ENCODE measurements at places on chromosomes 2 and 18. TPM values are rescaled to one million over a fixed set of nuclear protein-coding genes. Genes with fewer than 3 reads are reported as not detected.

DNA sequence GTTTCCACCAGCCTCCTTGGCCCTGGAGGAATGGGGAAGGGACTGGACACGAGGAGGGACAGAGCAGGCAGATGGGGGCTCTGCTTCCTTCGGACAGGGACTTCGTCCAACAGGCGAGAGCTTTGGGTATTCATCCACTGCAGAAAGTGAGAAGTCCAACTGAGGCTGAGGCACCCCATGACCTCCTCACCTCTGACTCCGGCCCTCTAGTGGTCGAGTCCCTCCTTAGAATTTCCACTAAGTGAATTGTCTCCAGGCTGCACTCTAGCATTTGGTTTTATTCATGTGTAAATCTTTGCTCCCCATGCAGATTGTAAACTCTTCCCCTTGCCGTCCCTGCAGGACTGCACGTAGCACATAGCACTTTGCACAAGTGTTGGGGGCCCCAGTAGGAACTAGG, 75.6 kb downstream of the TMEM247 start:
- no peaks in the 10 kb centered on the region for H3K36me3 ChIP-seq
- no peaks in the 10 kb centered on the region for H3K4me1 ChIP-seq
- H3K27ac ChIP-seq, result no peak overlapping the region
- no peak for DNase-seq
- no peaks in the 10 kb centered on the region for H3K27me3 ChIP-seq
- no peak overlapping the region for H3K4me3 ChIP-seq

The RTP5 gene
- total RNA-seq, result not detected

The SCN1A gene
- not detected for total RNA-seq

GRCh38 chr2:18630941-18631340, 41.6 kb upstream of the NT5C1B start:
- no peaks in the 10 kb centered on the region for H3K36me3 ChIP-seq
- no peaks in the 10 kb centered on the region for H3K4me1 ChIP-seq
- DNase-seq, result no peak

GRCh38 chr18:35971661-35972196, 750 bp upstream of the RMP24 start:
- peaks cover 25% of the 10 kb centered on the region for H3K36me3 ChIP-seq
- H3K4me1 ChIP-seq, result peaks cover 11% of the 10 kb centered on the region
- H3K27ac ChIP-seq, result peak overlapping the region; percentile 89
- peak overlapping the region; percentile 93 for H3K4me3 ChIP-seq

The PLCL1 gene
- total RNA-seq, result not detected

- no peak for DNase-seq
- H3K27me3 ChIP-seq, result no peaks in the 10 kb centered on the region
- no peaks in the 10 kb centered on the region for H3K4me1 ChIP-seq
- no peak overlapping the region for H3K27ac ChIP-seq
- H3K4me3 ChIP-seq, result no peak overlapping the region
- no peaks in the 10 kb centered on the region for H3K36me3 ChIP-seq
These were observed 488.7 kb downstream of the DCDC2C start for GRCh38 chr2:4192119-4192518.

The ACVR1 gene
- 27.6 TPM for total RNA-seq

DNA sequence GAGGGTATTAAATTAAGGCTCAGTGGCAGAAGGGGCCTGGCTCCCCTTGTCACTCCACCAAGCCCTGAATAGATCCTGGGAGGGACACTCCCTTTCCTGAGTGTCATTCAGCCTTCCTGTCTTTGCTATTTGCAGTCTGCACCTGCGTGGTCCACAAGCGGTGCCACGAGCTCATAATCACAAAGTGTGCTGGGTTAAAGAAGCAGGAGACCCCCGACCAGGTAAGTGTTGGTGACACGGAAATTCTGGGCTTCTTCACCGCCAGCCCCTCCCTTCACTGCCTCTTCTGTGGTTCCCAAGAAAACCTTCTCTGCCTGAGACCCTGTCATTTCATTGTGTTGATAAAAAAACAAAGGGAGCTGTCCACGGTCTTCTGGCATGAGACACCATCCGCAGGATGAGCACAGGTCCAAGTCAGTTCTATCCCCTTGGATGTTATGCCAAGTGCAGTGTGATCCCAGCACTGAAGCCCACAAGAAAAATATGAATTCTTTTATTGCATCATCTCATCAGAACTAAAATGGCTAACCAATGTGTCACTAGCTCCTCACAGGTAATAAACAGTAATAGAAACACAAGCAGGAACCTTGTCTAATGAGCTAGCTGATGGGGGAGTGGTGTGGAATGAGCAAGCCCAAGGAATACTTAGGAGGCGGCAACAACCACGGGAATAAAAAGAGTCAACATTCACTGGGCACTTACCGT, 316.9 kb upstream of the EPAS1 start:
- H3K36me3 ChIP-seq, result no peaks in the 10 kb centered on the region
- no peaks in the 10 kb centered on the region for H3K27me3 ChIP-seq
- no peaks in the 10 kb centered on the region for H3K4me1 ChIP-seq
- DNase-seq, result no peak
- no peak overlapping the region for H3K4me3 ChIP-seq

GRCh38 chr2:241080405-241081189, 21.5 kb downstream of the MTERF4 start:
- no peaks in the 10 kb centered on the region for H3K4me1 ChIP-seq
- H3K36me3 ChIP-seq, result no peaks in the 10 kb centered on the region
- no peaks in the 10 kb centered on the region for H3K27me3 ChIP-seq
- H3K4me3 ChIP-seq, result no peak overlapping the region
- DNase-seq, result no peak
- no peak overlapping the region for H3K27ac ChIP-seq

- DNase-seq, result no peak
- no peaks in the 10 kb centered on the region for H3K27me3 ChIP-seq
- peak overlapping the region; percentile 59 for H3K27ac ChIP-seq
- H3K4me1 ChIP-seq, result peaks cover 50% of the 10 kb centered on the region
These were observed 151.2 kb downstream of the FMNL2 start for GRCh38 chr2:152485954-152486736.

- no peak overlapping the region for H3K4me3 ChIP-seq
- H3K27ac ChIP-seq, result no peak overlapping the region
- peak; percentile 25 for DNase-seq
These were observed 945.0 kb upstream of the CRIM1 start for GRCh38 chr2:35410431-35411061.

- H3K27ac ChIP-seq, result no peak overlapping the region
- H3K4me3 ChIP-seq, result no peak overlapping the region
- no peaks in the 10 kb centered on the region for H3K36me3 ChIP-seq
- H3K4me1 ChIP-seq, result peaks cover 9% of the 10 kb centered on the region
- no peaks in the 10 kb centered on the region for H3K27me3 ChIP-seq
These were observed 2.3 kb upstream of the EXOC6B start for GRCh38 chr2:72827966-72828646.

DNA sequence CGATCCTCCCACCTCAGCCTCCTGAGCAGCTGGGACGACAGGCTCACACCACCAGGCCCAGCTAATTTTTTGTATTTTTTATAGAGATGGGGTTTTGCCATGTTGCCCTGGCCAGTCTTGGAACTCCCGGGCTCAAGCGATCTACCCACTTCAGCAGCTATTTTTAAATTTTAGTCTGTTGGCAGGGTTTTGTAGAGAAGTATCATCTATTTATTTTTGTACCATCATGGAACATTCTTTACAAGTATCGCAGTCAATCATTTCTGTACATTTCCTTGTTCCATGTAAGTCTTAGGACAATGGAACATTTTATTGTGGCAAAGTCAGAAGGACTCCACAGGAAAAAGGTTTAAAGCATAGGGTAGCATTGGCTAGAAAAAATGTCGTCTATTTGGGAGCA, 94.6 kb downstream of the UGGT1 start:
- H3K36me3 ChIP-seq, result peaks cover 35% of the 10 kb centered on the region
- no peaks in the 10 kb centered on the region for H3K4me1 ChIP-seq
- H3K27me3 ChIP-seq, result no peaks in the 10 kb centered on the region
- H3K27ac ChIP-seq, result no peak overlapping the region
- no peak overlapping the region for H3K4me3 ChIP-seq

DNA sequence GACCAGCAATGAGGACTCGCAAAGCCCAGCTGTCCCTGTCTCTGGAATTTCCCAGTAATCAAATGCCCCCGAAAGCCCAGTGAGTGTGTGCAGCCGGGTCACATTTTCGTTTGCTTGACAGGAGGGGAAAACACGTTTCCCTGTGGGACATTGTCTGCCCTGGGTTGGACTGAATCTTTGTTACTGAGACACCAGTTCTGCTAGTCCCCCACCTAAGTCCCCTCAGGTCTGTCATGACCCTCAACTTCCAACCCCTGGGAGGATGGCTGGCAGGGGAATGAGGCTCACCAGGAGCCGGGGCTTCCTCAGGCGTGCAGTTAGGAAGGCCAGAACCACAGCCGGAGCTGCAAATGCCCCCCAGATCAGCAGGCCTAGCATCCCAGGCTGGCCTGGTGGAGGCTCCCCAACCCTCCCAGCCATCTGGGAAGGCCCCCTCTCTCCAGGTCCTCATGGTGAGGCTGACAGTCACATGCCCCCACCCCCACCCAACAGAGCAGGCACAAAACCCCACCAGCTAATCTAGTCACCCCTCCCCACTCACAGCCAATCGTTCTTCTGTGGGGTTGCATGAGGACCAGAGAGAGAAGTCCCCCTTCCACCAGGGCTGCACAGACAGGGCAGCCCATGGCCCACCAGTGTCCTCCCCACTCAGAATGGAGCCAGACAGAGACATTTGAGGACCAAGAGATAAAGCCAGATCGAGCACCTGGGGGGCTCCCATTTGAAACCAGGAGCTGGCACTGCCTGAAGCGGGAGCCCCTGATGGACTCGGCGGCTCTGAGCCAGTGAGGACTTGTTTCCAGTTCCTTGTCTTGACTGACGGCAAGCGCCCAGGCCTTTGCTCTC, 33.6 kb downstream of the CYP26B1 start:
- no peak overlapping the region for H3K27ac ChIP-seq
- peaks cover 20% of the 10 kb centered on the region for H3K4me1 ChIP-seq
- no peaks in the 10 kb centered on the region for H3K36me3 ChIP-seq
- no peak overlapping the region for H3K4me3 ChIP-seq
- no peak for DNase-seq

The SCYGR3 gene
- not detected for total RNA-seq

The PRKCE gene
- total RNA-seq, result 14.0 TPM

- no peak overlapping the region for H3K4me3 ChIP-seq
- DNase-seq, result no peak
- no peak overlapping the region for H3K27ac ChIP-seq
- H3K4me1 ChIP-seq, result no peaks in the 10 kb centered on the region
These were observed 238.6 kb downstream of the SEPTIN10 start for GRCh38 chr2:109375131-109375561.

The DNPEP gene
- total RNA-seq, result 107 TPM

GRCh38 chr18:5456577-5457461, 87.0 kb downstream of the EPB41L3 start:
- DNase-seq, result no peak
- no peak overlapping the region for H3K4me3 ChIP-seq
- no peaks in the 10 kb centered on the region for H3K27me3 ChIP-seq
- H3K27ac ChIP-seq, result no peak overlapping the region

DNA sequence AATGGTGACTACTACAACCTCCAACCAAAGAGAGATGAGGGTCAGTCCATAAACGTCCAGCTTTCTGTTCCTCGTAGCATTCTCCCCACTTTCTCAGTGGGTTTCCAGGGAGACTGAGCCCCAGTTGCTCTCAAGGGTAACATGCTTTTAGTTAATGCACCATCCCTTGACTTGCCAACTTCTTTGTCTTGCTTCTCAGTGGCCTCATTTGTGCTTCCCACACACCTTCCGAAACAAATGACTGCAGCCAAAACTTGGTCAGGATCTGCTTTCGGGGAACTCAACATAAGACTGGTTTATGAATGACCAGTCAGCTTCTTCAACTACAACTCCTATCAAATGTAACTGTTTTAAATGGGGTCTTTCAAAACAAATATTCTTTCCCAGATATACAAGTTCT, 94.1 kb downstream of the COL6A3 start:
- H3K27me3 ChIP-seq, result no peaks in the 10 kb centered on the region
- no peak overlapping the region for H3K4me3 ChIP-seq
- no peak for DNase-seq
- H3K27ac ChIP-seq, result no peak overlapping the region
- H3K36me3 ChIP-seq, result no peaks in the 10 kb centered on the region

GRCh38 chr2:141423124-141423523, 707.7 kb downstream of the LRP1B start:
- no peak overlapping the region for H3K27ac ChIP-seq
- DNase-seq, result no peak
- no peaks in the 10 kb centered on the region for H3K36me3 ChIP-seq
- H3K27me3 ChIP-seq, result no peaks in the 10 kb centered on the region
